NCI-H187 treated with DMSO at 0.1 percent for 48 hours (cell line): ENCODE measurements at places on chromosomes 5 and 9.

- DNase-seq = no peak
Observed at GRCh38 chr5:133698259-133698554, 85.9 kb upstream of the FSTL4 start.

DNA sequence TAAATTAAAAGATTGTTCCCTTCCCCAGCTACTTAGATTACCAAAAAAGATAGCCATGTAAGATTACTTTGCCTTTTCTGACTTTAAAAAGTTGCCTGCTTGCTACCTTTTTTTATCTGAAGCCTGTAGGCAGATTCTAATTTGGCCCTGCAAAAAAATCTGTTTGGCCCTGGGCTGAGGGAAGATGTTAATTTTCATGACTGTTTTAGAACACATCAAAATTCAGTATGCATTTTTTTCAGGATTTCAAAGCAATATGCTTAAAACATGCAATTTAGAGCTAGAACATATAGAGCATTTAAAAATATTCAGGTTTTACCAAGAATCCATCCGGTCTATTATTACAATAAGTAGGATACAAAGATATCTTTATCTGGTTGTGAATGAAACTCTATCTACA is 563.6 kb downstream of the NR2F1-AS1 start:
- DNase-seq = no peak

DNA sequence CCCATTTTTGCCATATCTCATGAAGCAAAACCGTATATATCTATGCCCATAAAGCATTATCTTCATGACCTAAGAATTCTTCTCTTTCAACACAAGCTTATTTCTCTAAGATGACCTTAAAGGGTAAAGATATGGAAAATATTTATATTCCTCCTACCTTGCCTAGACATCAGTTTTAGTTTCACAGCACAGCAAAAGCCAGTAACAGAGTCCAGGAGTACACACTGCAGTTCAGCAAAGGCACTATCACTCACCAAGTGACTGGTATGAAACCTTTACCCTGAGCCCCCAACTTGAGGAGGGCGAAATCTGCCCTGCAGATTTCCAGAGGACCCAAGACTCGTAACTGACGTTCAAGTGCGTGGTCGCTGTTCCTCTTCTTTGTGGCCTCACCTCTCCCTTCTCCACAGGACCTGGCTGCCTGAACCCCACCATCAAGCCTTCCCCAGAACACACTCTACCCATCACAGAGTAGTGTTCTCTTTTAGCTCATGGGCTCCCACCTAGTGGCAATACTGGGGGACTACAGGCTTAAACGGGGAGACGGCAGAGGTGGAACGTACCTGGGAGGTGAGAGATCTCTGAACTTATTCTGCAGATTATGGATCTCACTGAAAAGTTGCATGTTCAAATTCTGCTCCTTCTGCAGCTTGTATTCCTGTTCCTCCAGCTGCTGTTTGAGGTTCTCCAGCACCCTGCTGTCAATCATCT is 141.0 kb downstream of the CDK5RAP2 start:
- DNase-seq = no peak

DNA sequence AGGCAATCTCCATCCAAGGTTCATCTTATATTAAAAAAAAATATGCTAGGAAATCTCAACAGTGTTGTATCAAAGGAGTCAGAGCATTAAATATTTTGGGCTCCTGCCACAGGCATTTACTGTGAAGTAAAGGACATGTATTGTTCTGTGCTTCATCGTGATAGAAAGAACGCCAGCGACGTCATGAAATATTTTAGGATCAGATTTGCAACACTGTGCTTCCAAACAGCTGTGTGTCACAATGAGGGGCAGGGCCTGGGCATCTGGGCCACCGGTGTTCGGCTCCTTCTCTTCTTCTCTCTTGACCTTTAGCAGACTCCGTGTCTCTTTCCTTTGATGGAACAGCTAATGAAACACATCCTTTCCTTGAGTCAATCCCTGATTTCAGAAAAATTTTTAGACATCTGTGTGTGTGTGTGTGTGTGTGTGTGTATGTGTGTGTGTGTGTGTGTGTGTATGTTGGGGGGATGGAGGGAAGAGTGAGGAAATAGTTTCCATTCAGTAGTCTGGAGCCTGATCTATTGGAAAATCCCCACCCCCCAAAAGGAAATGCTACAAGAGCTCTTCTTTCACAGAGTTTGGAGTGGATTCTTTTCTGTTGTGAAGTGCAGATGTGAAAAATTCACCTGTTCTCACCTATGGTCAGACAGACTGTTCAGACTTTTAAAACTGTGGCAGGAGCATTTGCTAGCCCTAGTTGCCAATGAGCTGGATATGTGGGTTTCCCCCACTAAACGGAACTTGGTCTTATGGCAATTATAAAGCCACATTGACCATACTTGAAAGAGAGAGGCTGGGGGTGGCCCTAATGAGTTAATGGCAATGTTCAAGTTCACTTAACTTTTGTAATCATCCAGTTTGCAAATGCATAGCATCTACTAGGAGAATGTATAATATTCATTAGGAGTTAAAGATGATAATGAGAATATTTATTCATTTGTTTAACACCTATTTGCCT is 18.1 kb upstream of the TNC start:
- no peak for DNase-seq

DNA sequence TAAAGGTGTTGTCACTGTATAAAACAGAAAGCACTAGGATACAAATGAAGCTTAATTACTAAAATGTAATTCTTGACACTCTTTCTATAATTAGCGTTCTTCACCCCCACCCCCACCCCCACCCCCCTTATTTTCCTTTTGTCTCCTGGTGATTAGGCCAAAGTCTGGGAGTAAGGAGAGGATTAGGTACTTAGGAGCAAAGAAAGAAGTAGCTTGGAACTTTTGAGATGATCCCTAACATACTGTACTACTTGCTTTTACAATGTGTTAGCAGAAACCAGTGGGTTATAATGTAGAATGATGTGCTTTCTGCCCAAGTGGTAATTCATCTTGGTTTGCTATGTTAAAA is 43.8 kb downstream of the NDFIP1 start:
- no peak for DNase-seq

DNA sequence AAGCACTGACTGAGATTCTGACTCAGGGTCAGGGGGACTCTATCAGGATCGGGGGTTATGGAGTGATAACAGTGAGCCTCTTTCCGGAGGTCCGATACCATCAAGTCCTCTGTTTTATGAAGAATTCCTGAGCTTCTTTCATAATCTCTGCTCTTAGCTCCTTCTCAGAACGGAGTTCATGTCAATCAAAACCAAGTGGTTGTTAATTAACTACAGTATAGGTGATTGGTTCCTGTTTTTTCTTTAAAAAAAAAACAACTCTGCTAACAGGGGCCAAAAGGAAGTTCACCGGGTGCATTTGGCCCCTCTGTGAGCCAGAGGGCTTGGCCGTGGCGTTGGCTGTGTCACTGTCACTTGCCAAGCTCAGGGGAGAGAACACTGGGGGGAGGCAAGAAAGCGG is 4.0 kb downstream of the GFI1B start:
- DNase-seq = no peak

DNA sequence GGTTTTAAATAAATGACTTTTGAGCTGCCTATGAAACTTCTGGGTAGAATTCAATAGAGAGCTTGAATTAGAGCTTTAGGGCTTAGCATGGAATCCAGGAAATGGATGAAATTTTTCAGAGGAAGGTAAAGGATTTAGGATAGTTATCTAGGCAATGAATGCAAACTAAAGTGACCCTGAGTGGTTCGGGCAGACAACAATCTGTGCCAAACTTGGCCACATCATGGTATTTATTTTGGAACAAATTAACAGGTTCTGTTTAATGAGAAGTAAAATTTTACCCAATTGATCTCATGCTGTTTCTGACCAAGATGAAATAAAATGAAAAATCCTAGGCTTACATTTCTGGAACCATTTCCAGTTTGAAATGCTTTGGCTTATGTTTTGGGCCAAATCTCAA is 934.4 kb downstream of the MAT2B start:
- no peak for DNase-seq

- no peak for DNase-seq
Observed at GRCh38 chr9:83432104-83432627, 106.0 kb downstream of the FRMD3 start.

- DNase-seq = no peak
Observed at GRCh38 chr5:52743529-52743928, 44.2 kb upstream of the ITGA1 start.
